ENCODE measurements at places on chromosomes 2 and 18. TPM values are rescaled to one million over a fixed set of nuclear protein-coding genes. Genes with fewer than 3 reads are reported as not detected.
A peak's percentile ranks its signal among the peaks of the same experiment; 100 is the strongest.

DNA sequence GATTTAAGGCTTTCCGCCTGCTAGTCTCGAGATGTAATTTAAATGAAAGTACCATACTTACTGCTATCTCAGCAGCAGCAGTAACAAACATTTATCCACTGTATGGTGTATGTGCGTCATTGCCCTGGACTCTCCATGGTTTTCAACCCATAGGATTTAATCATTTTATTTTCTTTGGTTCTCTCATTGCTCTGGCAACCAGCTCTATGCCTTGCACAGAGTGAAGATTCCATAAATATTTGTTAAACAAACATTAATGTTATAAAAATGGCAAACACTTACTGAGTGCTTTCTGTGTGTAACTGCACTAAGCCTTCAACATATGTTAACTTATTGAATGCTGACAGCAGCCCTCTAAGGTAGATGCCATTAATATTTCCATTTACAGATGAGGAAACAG, 1.3 kb upstream of the LMAN1 start:
- no peak for DNase-seq

DNA sequence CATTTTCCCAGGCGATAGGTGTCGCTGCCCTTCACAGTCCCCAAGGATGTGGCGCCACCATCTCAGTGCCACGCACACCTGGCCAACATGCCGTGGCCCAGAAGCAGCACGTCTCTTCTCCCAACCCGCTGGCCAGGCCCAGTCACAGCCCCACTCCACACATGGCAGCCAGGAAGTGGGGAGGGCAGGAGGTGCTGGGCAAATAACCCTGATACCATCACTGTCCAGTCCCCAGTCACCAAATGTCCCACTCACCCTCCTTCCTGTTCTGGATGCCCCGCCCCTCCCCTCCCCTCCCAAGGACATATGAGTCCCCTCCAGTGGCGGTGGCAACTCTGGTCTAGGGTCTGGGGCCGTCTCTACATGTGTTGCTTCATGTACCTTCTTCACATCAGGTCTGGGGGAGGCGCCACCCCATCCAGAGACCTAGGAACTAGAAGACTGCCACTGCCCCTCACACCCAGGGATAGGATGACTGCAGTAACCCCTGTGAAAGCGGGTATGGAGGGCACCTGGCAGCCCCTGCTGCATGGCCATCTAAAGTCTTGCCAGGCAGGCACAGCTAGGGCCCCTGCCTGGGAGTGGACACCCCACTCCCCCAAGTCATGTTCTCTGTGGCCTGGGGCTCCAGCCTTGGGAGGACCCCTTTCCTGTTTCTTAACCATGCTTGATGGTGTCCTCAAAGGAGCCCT, 7.3 kb upstream of the CAPN10 start:
- no peak for DNase-seq

- no peak for DNase-seq
These were observed 266.7 kb downstream of the AFF3 start for GRCh38 chr2:99875627-99876201.

The SERPINB4 gene
- not detected for total RNA-seq

The GLB1L gene
- 8.4 TPM for total RNA-seq

GRCh38 chr2:191846515-191847476, at the start of gene CAVIN2:
TSS of gene CAVIN2 (minus strand) at chr2:191847088. CDS start at chr2:191846925, 163 bp downstream.
- peak; percentile 13 for DNase-seq

The IAH1 gene
- 11.3 TPM for total RNA-seq
